Kidney (tissue), 22 donors: ENCODE measurements at places on chromosomes 6 and 20. TPM values are rescaled to one million over a fixed set of nuclear protein-coding genes. Genes with fewer than 3 reads are reported as not detected.

GRCh38 chr20:42652266-42652665 is 537.4 kb downstream of the PTPRT start:
- DNase-seq: no peak

- no peak for DNase-seq
Observed at GRCh38 chr6:98230250-98230649, 604.1 kb upstream of the POU3F2 start.

FERMT1 gene
- 0.57 TPM for total RNA-seq

- no peak for DNase-seq
Observed at GRCh38 chr6:77401231-77401630, 62.1 kb downstream of the HTR1B start.

GRCh38 chr20:63325021-63325471 is 32.1 kb downstream of the COL20A1 start:
- no peak for DNase-seq

UBE2C gene
- 2.4 TPM for total RNA-seq

PROCR gene
- 24.5 TPM for total RNA-seq

GRCh38 chr20:4787069-4787468 is 65.4 kb downstream of the PRND start:
- no peak for DNase-seq

EYS gene
- total RNA-seq: not detected

DNA sequence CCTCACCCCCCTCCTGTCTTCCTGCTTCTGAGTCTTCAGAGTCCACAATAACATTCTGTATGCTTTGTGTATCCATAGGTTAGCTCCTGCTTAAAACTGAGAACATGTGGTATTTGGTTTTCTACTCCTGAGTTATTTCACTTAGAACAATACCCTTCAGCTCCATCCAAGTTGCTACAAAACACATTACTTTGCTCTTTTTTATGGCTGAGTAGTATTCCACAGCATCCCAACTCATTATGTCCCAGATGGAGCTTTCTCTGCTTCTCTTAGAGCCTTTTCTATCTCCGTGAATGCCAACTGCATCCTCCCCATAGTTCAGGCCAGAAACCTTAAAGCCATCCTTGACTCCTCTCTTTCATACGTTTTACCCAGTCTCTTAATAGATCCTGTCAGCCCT is 55.8 kb downstream of the STMND1 start:
- no peak for DNase-seq

- no peak for DNase-seq
Observed at GRCh38 chr6:491233-491632, 99.7 kb downstream of the IRF4 start.

DNA sequence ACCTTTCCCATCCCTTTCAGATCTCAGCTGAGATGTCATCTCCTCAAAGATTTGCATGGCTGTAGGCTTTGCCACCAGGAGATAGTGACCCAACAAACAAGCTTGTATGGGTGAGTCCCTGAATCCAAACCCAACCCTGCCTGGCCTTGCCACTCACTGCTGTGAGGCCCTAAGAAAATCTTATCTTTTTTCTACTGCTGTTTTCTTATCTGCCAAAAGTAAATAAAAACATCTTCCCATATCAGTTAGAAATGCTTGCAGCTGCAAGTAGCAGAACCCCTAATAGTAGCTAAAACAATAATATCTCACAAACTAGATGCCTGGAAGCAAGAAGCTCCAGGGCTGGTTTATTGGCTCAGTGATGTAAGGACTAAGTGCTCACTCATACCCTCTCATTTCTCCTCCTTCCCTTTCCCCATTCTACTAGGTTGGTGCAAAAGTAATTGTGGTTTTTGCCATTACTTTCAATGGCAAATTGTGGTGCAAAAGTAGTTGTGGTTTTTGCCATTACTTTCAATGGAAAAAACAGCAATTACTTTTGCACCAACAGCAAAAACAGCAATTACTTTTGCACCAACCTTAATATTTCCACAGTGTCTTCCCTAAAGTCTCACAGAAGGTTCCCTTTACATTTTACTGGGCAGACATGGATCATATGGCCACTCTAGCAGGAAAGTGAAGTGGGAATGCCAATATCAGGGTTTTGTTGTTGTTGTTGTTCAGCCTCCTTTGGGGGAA is 56.7 kb upstream of the PSMF1 start:
- no peak for DNase-seq

GRCh38 chr6:14858808-14859207 is 387.1 kb upstream of the JARID2 start:
- DNase-seq: no peak

DNA sequence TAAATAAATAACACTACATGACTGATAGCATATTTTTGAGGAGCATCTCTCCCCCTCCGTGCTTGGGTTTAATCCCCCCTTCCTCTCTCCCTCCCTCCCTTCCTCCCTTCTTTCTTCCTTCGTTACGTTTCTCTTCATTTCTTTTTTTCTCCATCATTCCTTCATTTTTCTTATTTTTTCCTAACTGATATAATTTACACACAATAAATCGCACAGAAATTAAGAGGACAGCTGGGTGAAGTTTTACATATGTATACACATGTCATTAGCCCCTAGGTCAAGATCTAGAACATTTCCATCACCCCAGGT is 51.4 kb upstream of the EZR start:
- no peak for DNase-seq

- no peak for DNase-seq
Observed at GRCh38 chr20:19250346-19250745, 37.9 kb downstream of the SLC24A3 start.

- DNase-seq: no peak
Observed at GRCh38 chr6:85678026-85678601, 35.4 kb upstream of the SYNCRIP start.

SLA2 gene
- 1.5 TPM for total RNA-seq

HLA-DQB1 gene
- 13.8 TPM for total RNA-seq

DNA sequence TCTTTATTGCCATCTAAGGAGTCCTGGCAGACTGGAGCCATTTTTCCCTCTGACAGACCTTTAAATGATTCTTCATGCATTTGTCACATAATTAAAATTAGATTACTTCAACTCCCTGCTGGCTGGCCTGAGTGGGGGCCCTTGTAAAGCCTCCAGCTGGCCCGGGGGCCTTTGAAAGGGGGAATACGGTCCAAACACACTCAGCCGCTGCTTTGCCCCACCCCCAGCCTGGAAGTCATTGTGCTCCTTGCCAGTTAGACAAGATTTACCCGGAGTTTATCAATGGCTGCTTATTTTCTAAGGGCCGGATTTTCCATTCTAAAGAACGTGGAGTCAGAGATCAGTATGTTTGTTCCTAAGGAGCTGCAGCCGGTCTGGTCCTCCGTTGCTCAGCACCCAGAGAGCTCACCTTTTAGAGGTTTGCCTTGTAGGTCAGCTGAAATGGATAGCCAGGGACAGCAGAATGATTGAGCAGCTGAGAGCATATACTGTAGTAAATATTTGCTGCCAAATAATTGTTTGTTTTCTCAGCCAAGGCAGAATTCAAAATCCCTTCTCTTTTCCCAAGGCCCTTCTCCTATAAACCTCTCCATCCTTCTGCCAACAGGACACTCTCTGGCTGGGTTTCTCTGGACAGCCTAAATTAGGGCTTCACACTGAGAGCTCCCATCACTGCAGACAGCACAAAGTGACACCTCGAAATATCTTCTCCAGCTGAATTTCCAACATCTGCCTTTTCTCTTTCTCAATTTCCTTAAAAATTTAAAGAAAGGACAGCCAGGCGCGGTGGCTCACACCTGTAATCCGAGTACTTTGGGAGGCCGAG is 68.4 kb upstream of the RBM24 start:
- DNase-seq: peak; percentile 71

GRCh38 chr6:42817907-42818306 is 36.1 kb downstream of the BICRAL start:
- no peak for DNase-seq

TULP1 gene
- total RNA-seq: not detected

FOXS1 gene
- total RNA-seq: 2.1 TPM

NDRG3 gene
- 25.3 TPM for total RNA-seq

C4B gene
- 596 TPM for total RNA-seq

GRCh38 chr6:77030929-77031674 is 432.2 kb downstream of the HTR1B start:
- no peak for DNase-seq

HLA-DPB1 gene
- total RNA-seq: 181 TPM

IL17F gene
- total RNA-seq: not detected

GRCh38 chr6:63923139-63923739 is 287.6 kb downstream of the PHF3 start:
- DNase-seq: no peak

GRCh38 chr6:465531-466348 is 74.2 kb downstream of the IRF4 start:
- no peak for DNase-seq

- peak; percentile 70 for DNase-seq
Observed at GRCh38 chr6:114342086-114342825, 567 bp downstream of the HS3ST5 start.

DNA sequence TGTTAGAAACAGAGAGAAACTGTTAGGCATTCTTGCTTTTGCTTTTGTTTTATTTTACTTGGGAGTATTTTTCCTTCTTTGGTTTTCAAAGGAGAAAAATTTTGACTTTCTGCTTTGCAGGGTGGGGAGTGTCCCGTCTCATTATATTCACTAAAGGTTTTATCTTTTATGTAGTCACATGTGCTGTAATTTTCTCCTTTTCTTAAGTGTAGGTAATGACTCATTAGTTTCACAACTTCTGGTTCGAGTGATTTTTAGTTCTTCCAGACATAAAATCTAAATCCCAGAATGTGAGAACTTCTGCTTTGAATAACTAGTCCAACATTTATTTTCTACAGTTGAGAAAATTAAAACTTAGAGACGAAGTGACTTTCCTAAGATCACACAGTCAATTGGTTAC is 37.7 kb downstream of the ADGRF1 start:
- DNase-seq: no peak

GRCh38 chr6:32337186-32337805 is 34.4 kb downstream of the TSBP1 start:
- no peak for DNase-seq

CLVS2 gene
- not detected for total RNA-seq

- no peak for DNase-seq
Observed at GRCh38 chr6:21158873-21159272, 434.7 kb upstream of the SOX4 start.

CHRNA4 gene
- 0.44 TPM for total RNA-seq

GRCh38 chr6:39777218-39777617 is 15.0 kb upstream of the DAAM2 start:
- DNase-seq: peak; percentile 44

DNA sequence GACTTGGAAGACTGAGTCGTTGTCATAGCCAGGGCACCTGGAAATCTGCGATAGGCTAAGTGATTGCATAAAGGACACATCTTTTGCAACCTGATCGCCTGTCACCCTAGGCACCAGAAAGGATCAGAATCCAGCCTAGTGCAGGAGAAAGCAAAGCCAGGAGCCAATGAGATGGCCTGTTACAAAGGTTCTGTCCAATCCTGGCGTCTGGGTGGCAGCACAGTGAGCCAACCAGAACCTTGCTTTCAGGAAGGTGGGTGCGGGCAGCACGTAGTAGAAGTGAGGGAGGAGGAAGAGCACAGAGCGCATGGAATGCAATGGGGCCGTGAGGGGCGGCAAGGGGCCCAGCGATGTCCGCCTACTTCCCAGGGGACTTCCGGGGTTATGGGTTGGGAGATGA is 120.4 kb upstream of the GGTLC1 start:
- no peak for DNase-seq

KCNQ2 gene
- total RNA-seq: 2.2 TPM

- no peak for DNase-seq
Observed at GRCh38 chr6:165844232-165844631, 181.2 kb upstream of the PDE10A start.

DNA sequence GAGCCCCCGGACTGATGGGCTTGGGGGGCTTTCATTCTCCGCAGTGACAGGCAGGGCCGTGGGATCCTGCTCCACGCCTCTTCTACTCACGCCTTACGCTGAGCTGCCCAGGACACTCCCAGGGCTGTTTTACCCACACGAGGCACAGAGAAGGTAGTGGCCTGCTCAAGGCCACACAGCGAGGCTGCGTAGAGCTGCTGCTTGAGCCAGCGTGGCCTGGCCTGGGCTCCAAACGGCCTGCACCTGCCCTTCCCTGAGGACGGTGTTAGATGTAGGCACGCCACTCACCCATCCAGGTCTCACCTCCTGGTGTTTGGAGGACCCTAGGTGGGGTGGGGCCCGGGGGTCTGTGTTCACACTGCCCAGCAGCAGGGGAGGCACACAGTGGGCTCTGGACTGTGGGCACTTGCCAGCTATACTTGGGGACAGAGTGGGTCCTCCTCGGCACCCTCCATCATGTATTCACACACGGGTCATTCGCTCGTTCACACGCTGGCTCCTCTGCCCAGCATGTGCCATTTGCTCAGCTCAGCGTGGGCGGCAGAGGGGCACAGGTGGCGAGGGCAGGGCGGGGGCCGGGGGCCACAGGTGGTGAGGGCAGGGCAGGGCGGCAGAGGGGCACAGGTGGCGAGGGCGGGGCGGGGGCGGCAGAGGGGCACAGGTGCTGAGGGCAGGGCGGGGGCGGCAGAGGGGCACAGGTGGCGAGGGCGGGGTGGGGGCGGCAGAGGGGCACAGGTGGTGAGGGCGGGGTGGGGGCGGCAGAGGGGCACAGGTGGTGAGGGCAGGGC is 18.4 kb upstream of the RBBP8NL start:
- no peak for DNase-seq

DNA sequence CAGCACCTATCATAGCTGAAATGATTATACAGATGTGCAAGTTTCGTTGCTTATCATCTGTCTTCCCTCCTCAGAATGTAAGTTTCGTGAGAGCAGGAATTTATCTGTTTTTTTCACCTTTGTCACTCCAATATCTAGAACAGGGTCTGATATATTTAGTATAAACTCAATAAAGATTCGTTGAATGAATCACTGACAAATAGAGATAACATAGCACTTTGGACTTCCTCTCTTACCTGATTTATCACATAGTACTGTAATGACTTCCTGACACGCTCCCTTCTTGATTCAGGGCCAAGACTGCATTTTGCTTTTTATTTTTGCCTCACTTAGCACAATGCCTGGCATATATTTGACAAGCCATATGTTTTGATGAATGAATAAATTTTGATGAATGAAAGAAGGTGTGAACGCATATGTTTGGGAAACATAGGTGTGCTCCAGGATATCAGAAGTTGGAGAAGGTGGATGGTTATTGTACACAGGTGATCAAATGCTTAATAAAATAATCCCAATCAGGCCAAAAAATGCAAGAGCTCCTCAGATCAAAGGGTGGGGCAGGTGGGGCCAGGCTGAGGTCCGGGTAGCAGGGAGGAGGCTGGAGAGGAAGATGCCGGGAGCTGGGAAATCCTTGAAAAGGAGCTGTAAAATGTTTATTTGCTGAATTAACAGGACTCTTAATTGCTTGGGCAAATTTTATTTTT is 33.0 kb downstream of the PIM1 start:
- DNase-seq: no peak

DNA sequence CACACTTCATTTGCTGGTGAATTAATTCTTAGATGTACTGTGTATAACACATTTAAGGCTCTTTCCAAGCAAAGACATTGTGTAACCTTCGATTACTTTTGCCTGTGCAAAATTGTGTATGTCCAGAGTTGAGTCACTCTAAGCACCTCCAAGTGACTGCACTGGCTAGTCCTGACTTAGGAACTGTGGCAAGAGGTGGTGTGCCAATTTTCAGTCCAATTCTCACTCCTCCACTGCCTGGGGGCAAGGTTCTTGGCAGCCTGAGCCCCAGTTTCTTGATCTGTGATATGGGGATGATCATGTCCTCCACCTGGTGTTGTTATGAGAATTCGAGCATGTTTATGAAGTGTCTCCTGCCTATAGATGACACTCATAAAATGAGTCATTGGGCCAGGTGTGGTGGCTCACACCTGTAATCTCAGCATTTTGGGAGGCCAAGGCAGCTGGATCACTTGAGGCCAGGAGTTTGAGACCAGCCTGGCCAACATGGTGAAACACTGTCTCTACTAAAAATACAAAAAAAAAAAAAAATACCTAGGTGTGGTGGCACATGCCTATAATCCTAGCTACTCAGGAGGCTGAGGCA is 105.3 kb upstream of the CDYL start:
- no peak for DNase-seq
